Urinary bladder (tissue), 4 donors: ENCODE measurements at places on chromosomes 5 and 9. TPM values are rescaled to one million over a fixed set of nuclear protein-coding genes. Genes with fewer than 3 reads are reported as not detected.

Gene PPP1R26
- 8.9 TPM for total RNA-seq

Gene UNC5A
- total RNA-seq, result 0.32 TPM

Gene IFNA21
- total RNA-seq, result not detected

Gene RALGPS1
- total RNA-seq, result 21.8 TPM

Gene PCDHB6
- 1.1 TPM for total RNA-seq

DNA sequence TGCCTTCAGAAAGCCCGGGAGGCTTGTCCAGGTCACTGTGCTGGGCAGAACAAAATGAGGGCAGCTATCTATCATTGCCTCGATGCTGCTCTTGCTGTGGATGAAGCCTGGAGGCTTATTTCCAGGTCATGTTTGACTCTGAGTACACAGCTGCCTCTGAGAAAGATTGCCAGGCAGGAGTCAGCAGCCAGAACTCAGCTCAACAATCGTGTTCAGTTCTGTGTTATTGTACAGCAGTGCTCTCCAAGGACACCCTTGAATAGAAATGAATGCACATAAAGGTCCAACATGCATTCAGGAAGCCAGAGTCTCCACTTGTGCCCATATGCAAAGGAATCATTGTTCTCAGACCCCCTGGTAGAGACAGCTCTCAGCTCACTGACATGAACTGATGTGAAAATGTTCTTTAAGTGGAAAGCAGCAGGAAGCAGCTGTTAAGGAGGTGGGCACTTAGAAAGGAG is 61.7 kb upstream of the ZFR start:
- no peak for DNase-seq

GRCh38 chr9:125992557-125992956 is 245.4 kb downstream of the PBX3 start:
- DNase-seq, result no peak

GRCh38 chr5:110634475-110634874 is 92.0 kb downstream of the TMEM232 start:
- no peak for DNase-seq

DNA sequence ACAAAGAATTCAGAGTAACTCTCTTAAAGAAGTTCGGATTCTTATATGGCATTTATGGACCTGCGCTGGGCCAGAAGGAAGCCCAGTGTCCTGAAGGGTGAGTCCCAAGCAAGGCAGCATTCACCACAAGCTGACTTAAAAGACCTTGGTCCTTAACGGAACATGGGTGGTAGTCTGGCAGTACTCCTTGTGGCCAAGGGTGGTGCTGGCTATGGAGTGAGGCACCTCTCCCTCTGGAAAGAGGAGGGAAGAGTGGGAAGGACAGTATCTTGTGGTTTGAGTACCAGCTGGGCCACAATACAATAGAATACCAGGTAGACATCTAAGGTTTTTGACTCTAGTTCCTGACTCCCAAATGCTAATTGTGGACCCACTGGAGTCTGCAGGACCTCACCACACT is 425.7 kb upstream of the CYLC2 start:
- no peak for DNase-seq

DNA sequence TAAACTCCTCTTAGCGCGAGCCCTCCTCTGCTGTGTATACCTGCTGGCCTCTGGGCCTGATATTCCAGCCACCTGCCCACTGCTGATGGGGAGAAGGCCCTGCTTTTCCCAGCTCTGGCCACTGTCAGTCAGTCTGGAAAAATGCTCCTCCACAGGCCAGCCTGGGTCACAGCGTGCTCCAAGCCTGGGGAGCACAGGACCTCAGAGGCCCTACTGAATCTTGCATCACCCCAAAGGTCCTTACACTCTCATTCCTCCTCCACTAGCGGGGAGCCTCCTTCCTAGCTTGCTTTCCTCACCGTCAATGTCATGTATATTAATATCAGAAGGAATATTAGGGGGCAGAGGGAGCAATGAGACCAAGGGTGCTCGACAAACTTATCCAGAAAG is 73.7 kb downstream of the SHB start:
- no peak for DNase-seq

DNA sequence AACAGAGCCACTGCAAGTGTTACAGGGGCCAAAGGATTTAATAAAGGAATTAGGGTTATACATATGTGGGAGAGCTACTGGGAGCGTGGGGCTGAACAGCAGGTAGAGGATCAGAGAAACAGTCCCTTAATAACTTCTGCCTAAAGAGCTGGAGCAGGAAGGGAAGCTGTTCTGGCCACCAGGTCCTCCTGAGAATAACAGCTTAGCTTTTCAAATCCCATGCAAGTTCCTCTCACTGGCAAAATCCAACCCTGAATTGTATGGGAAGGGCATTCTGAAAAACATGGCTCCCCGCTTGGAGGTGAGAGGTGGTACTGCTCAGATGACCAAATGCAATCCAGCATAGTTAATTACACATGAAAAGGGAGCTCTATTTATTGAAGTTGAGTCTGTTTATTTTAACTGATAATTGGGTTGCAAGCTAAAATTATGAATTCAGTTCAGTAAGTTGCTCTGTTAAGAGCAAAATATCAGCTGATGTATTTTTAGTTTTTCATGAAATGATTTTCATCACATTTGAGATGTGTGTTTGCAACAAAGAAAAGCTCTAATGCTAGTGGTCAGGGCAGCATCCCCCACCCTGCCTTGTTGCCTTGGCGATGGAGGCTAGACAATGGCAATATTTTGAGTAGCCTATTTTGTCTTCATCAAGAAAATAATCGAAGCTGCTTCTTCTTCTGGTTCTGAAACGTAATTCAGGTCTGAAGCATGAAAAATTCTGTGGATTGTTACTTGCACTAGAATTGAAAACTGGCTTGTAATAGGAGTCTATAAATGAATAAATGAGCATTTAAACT is 58.4 kb upstream of the SH3GL2 start:
- no peak for DNase-seq

- no peak for DNase-seq
These were observed 188.7 kb upstream of the TLE4 start for GRCh38 chr9:79383096-79383495.

GRCh38 chr9:94140791-94141790 is 56.8 kb downstream of the PTPDC1 start:
- DNase-seq, result no peak

DNA sequence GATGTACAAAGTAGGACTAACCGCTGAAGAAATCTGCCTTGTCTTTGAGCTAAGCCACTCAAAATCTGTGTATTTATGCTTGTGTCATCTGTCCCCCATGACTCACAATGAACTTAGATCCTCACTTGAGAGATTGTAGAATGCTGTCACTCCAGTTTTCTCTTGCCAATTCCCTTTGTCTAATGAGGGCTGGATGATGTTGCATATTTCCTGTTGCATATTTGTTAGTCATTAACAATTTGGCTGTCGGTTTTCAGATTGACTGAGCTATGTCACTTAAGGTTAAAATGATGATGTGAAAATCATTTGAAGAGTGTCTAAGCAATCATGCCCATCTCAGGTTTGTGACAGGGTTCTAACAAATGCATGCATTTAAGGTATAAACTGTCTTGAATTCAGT is 481.7 kb downstream of the CDH10 start:
- DNase-seq, result no peak

DNA sequence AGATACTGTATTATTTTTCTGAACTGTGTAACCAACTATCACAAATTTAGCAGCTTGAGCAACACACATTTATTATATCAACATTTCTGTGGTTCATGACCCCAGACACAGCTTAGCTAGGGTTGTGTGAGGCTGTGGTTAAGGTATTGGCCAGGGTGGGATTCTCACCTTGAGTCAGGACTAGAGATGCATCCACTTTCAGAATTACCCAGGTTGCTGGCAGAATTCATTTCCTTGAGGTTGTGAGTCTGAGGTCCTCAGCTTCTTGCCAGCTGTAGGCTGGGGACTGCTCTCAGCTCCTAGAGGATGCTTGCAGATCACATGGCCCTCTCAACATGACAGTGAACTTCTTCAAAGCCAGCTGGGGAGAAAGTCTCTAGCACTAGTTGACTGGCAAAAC is 122.5 kb upstream of the RASGRF2 start:
- DNase-seq, result no peak

DNA sequence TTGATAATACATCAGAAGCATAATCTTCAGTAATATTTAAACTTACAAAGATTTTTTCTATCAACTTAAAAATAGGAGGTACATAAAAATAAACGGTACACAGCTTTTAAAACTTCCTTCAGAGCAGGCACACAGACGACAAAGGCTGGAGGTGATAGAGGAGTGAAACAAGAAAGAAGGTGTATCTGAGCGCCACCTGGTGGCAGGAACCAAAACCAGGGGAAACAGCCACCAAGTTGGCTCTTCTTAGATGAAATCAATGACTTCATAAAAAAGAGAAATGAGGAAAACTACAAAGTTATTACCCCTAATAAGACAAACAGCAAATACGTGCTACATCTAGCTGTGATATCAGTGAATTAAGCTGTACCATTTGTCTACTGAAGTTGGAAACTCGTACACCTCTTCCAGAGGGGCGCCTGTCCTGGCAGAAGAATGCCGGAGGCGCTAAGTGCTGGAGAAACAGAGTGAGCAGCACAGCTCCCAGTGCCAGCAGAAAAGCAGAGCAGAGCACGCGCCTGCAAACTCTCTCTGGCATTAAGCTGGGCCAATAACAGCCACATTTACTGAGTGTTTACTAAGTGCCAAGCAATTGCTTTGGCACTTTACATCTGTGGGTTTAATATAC is 85.9 kb downstream of the SETX start:
- no peak for DNase-seq
